Ureter (tissue), 1 donor: ENCODE measurements at places on chromosomes 1 and 21.

DNA sequence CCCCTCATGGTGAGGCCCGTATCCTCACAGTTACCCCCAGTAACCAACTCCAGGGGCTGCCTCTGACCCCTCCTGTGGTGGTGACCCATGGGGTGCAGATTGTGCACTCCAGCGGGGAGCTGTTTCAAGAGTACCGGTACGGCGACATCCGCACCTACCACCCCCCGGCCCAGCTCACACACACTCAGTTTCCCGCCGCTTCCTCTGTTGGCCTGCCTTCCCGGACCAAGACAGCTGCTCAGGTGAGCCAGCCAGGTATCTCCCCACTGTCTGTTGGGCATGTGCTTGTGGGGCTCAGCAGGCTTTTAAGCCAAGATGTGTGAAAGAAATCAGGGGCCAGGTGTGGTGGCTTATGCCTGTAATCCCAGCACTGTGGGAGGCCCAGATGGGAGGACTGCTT, 39.9 kb downstream of the ZBTB17 start:
- DNase-seq: no peak

DNA sequence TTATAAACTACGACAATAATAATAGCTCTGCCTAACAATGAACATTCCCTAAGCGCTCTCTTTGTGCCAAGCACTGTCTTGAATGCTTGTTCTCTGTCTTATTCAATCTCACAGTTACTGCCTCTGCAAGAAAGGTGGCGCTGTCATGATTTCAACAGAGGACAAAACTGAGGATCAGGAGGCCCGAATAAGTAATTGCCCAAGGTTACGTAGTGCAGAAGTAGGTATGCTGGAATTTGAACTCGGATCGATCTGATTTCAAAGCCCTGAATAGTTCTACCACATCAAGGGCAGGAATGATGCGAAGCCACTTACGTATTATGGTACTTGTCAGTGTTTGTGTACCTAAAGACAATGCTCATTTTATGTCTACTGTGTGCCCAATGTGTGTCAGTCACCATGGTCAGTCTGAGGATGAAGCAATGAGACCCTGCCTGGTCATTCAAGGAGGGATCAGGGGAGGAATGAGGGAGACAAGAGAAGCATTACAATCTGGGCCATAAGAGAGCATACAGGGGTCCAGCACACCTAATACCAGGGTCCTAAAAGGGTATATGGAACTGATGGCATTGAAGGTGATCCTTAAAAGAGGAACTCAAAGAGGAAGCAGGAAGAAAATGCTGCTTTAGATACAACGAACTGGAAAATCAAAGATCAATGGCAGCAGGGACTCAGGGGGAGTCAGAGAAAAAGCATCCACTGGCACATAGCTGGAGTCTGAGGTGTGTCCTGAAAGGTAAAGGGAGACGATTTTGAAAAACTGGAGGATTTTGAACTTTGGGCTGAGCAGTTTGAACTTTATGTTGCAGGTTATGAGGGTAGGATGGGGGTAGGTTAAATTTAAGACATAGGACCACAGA, 389.2 kb downstream of the PLPP3 start:
- no peak for DNase-seq

DNA sequence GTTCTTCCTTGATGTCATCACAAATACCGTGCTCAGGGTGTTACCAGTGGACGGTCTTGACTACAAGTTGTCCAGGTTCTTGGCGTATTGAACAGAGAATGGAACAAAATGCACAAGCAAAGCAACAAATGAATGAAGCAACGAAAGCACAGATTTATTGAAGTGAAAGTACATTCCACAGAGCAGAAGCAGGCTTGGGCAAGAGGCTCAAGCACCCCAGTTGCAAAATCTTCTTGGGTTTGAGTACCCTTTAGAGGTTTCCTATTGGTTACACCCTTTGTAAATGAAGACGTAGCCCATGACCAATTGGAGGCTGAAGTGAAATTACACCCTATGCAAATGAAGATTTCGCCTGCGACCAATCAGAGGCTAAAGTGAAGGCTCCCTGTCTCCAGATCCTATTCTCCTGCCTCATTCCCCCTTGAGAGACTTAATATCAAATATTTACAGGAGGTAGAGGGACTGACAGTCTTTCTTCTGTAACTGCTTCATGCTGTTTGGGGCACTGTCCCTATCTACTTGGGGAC, 38.3 kb downstream of the YY1AP1 start:
- DNase-seq: no peak

GRCh38 chr1:46134660-46135331, 2.4 kb upstream of the PIK3R3 start:
- no peak for DNase-seq

- no peak for DNase-seq
Measured at GRCh38 chr1:228339059-228339704, 67.5 kb downstream of the TRIM11 start.

GRCh38 chr1:29488086-29488793, 251.9 kb downstream of the PTPRU start:
- no peak for DNase-seq

DNA sequence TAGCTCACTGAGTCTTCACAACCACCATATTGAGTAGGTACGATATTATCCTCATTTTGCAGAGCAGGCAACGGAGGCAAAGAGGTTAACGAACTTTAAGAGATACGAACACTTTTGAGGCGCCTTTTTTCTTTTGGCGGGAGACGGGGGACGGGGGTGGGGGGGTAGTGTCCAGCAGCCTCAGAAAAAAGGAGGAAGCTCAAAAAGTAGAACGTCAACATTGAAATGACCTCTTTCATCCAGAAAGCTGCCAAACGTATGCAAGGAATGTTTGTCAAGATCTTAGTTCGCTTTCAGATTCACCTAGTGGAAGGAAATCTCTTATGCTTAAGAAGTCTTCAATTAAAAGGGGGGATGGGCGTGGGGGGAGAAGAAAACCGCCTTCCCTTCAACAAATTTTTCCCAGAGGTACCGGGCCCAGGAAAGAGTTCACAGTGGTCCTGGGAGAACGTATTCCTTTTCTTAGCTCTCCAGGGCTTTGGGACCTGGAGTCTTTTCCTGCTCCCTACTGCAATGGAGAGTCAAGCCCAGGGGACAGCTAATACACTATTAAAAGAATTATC, 1.1 kb upstream of the PCAT6 start:
- DNase-seq: no peak

- no peak for DNase-seq
Measured at GRCh38 chr1:2925918-2926317, 95.3 kb upstream of the ACTRT2 start.

GRCh38 chr1:29931477-29932175, 695.3 kb downstream of the PTPRU start:
- no peak for DNase-seq

GRCh38 chr1:203968761-203969160, 104.2 kb upstream of the SOX13 start:
- no peak for DNase-seq

GRCh38 chr1:20640183-20640597, 6.9 kb downstream of the PINK1 start:
- DNase-seq: no peak

DNA sequence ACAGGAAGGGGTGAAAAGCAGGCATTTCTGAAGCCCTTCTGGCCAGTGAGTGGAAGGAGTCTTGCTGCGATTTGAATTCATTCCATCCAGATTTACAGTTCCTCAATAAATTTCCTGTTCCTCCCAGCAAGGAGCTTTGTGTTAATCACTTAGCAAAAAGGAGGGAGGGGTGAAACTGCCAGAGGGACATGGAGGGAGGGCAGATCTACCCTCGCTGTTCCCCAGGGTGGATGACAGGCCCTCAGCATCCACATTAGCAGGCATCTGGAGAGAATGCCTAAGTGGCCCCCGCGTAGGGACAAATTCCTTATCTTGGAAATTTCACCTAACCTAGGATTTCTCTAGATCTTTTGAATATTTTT, 1.2 kb downstream of the ETV3 start:
- DNase-seq: no peak

DNA sequence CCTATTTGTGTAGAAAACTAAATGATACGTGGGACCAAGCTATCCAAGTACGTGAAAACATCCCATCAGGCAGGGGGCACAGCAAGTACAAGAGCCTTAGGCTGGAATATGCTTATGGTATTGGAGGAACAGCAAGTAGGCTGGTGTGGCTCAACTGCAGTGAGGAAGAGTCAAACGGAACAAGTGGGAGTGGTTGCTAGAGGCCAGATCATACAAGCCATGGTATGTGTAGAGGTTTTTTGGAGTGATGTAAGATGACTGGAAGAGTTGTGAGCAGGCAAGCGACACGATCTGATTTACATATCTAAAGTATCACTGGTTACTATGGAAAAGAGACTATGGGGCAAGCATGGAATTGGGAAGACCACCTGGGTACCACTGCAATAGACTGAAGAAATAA, 27.8 kb downstream of the ELK4 start:
- no peak for DNase-seq

DNA sequence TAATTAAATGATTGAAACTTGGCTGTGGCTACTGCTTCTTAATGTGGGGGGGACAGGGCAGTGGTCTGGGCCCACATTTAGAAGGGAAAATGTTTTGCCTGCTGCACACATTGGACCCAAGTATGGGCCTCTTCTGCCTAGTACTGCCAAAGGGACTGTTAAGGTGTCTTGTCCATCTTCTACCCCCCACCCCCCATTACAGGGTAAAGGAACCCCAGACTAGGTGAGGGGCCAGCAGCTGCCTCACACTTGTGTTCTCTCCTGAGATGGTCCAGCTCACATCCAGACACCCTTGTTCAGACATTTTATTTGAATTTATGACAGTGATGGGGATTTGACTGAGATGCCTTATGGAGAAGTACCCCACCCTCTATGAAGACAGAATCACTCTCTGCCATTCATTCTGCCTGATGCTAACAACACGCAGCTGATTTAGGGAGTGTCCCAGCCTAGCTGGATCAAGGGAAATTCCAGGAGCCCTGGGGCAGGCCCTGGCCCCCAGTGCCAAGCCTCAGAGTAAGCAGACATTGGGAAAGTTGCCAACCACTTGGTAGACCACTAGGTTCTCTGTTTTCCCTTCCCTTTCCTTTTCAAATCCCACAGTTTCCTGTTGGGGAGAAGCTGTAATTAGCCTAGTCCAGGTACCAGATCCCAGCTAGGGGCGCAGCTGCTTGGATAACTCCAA, 42.1 kb downstream of the YARS1 start:
- DNase-seq: no peak

GRCh38 chr1:156781585-156782186, 14.4 kb downstream of the PRCC start:
- DNase-seq: no peak

GRCh38 chr1:220908757-220909156, 29.5 kb downstream of the HLX start:
- DNase-seq: no peak

DNA sequence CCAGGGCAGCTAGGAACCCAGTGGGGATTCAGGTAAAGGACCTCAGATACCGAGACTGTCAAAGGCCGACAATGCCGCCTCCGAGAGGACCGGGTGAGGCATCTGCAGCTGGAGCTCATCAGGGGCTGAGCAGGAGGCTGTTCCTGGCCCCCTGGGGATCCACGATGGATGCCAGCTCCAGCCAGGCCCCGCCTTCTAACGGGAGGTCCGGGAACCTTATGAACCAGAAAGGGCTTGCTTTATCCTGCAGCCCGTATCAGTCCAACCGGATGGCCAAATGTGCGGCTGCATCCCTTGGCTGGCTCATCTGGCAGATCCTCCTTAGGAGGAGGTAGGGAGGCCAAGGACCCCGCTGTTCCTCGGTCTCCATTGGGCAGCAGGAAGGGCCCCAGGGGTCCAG, 32.0 kb downstream of the SLC45A1 start:
- no peak for DNase-seq

DNA sequence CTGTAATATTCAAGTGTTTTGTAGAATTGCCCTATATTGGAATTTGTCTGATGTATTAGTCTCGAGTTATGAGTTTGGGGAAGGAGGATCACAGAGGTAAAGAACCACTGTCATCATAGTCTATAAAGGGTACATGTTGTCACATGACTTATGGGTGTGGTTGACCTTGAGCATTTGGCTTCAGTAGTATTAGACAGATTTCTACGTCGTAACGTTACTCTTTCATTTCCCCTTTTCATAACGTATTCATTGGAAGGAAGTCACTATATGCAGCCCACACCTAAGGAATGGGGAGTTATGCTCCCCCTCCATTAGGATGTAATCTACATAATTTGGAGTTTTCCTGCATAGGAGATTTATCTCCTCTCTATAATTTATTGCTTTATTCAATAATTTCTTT, 110.1 kb upstream of the VAV3 start:
- no peak for DNase-seq

- DNase-seq: no peak
Measured at GRCh38 chr21:14353726-14354125, 29.2 kb downstream of the HSPA13 start.
